ENCODE measurements at places on chromosomes 5 and 9.

GRCh38 chr5:130251931-130252330 lies 347.7 kb downstream of the CHSY3 start:
- DNase-seq: no peak

DNA sequence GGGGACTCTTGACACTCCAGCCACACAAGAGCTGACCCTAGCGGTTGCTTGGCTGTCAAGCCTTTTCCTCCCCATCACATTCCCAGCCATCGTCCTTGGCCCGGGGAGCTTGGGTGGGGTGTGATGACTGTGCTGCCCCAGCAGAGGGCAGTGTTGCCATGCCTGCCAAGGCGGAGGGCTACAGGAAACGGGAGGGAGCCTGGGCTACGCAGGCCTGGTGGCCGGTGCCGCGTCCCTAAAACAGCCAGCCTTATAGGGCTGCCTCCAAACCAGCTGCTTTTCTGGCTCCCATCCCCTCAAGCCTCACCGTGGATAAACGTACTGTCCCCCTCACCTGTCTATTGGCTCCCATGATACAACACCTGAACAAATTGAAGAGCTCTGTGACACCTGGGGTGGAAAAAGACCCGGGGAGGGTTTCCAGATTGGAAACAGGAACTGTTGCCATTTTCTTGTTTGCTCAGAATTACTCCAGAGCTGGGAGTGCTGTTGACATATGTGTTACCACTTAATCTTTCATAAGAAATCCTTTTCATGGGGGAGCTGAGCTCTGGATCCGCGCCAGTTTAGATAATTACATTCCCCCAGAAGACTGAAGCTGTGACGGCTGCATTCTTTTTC lies 72.8 kb upstream of the ASTN2 start:
- DNase-seq: peak; percentile 89

- no peak for DNase-seq
Measured at GRCh38 chr9:87766697-87767096, 40.8 kb downstream of the CTSL start.

DNA sequence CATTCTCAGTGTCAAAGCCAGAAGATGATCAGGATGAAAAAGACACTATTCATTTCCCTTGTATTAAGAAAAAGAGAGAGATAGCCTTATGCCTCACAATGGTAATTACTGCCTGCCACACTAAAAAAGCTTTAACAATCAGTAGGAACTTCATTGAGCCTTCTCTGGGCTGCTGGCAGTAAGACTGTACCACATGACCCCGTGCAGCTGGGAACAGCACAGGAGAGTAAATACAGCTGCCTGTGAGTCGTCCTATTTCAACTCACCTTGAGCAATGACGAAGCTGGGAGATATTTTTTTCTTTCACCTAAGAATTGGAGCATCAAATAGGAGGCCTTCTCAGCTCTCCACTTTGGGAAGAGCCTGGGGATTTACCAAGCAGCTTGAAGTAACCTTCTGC lies 316.3 kb downstream of the GABRB2 start:
- peak; percentile 18 for DNase-seq

- no peak for DNase-seq
Measured at GRCh38 chr9:120637919-120638318, 58.0 kb upstream of the CDK5RAP2 start.

DNA sequence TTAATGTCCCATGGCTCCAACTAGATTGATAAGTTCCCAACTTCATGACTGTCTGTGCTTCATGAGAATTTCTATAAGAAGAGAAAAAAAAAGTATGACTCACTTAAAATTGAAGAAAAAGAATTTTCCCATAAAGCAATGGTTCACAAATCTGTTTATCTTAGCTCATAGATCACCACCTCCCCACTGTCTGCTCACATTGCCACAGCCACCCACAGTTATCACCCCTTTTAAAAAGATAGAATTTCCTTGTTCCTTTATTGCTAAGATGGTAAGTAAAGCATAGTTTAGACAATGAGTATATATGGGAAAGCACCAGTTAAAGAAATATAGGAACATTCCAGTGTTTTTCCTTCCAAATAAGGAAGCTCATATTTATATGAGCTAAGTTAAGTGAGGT lies 67.1 kb downstream of the ALDH7A1 start:
- DNase-seq: no peak

All from NCI-H2171 (cell line).